Activated CD4-positive, alpha-beta T cell treated with anti-CD3 and anti-CD28 coated beads, Interleukin-2, amount 50 U/mL, for 24 hours (primary cell): ENCODE measurements at places on chromosomes 12 and 14.

GRCh38 chr12:94228488-94228907 lies 80.1 kb downstream of the PLXNC1 start:
- DNase-seq, result no peak

DNA sequence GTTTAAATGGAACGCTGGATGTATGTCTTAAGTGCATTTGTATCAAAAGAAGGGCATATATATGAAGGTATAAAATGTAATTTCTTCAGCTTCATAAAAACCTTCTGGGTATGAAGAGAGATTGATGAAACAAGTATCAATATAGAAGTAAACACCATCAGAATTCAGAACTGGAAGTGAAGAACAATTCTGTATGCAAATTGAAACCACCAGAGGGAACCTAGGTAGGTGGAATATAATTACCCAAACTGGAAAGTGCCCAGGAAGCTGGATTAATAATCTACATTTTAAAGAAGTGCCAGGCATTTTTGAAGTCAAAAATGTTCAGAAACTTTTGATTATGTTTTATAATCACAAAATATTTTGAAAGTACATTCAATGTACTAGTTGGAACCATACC lies 336.2 kb upstream of the GARIN6 start:
- no peak for DNase-seq

DNA sequence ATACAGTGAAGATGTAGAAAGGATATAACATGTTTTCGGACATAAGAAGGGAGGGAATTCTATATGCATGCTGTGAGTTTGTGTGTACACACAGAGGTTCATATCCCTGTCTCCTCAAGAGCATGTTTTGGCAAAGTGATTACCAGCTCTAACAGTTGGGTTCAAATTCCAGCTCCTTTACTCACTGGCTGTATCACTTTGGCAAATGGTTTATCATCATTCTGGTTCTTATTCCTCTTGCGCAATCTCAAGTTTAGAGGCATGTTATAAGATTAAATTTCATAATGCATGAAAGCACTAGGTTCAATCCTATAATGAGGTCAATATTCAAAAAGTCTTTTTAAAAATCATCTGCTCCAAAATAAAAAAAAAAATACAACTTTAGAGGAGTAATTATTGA lies 107.7 kb upstream of the LRFN5 start:
- DNase-seq, result no peak

- DNase-seq, result no peak
Observed at GRCh38 chr14:53226553-53226952, 73.4 kb upstream of the DDHD1 start.

GRCh38 chr14:68686724-68687123 lies 106.1 kb downstream of the ZFP36L1 start:
- DNase-seq, result no peak

GRCh38 chr12:65648461-65648860 lies 175.8 kb upstream of the HMGA2 start:
- DNase-seq, result no peak

- DNase-seq, result no peak
Observed at GRCh38 chr14:103206023-103206481, 82.8 kb downstream of the TNFAIP2 start.

DNA sequence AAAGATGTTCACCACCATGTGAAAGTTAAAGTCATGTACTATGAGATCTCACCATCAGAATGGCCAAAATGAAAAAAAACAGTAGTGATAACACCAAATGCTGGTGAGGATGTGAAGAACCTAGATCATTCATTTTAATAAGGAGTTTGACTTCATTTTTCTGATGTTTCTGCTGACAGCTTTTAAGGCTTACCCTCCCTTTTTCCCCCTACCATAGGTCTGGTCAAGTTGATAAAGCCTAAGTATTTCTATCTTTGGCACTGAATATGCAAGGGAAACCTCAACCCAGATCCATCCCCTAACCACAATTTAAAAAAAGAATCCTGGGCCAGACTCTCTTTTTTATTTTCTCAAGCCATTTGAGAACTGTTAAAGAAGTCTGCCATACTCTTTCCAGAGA lies 689.6 kb upstream of the FOXG1 start:
- DNase-seq, result no peak

GRCh38 chr12:91418221-91419090 lies 235.8 kb upstream of the DCN start:
- DNase-seq, result no peak

DNA sequence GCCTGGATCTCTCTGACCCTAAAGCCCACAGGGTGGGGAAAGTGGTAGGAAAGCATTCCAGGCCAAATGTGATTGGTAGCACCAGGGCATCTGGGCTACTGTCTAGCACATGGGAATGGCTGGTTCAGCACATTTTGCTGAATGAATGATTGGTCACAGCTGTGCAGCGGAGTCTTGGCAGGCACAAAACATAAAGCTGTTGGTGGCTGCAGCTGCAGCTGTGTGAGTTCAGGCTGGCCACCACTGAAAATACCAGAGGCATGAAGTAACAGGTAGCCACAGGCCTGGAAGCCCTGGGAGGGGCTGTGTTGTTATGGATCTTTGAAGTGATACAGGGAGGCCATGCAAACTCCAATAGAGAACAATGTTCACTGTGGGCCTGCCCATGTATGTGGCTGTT lies 72.7 kb downstream of the MYRFL start:
- no peak for DNase-seq

DNA sequence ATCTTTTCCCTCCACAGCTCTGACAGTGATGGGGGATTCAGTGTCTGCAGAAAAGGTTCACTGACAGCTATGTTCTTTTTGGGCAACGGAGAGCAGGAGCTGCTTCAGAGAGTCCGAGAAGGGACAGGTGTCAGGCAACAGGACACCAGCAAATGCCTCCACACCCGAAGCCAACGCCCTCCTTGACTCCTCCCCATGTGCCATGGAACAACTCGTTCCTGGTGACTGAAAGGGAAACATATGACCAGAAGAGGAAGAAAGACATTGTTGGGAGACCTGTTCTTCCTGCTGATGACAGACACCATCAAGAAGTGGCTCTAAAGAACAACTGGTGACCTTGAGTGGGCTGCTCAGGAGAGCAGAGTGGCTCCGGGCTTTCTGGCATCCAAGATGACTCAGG lies 172.3 kb upstream of the NOS1 start:
- no peak for DNase-seq

GRCh38 chr12:106025129-106025528 lies 113.6 kb downstream of the NUAK1 start:
- no peak for DNase-seq

- no peak for DNase-seq
Observed at GRCh38 chr14:33996462-33996861, 45.6 kb upstream of the EGLN3 start.

DNA sequence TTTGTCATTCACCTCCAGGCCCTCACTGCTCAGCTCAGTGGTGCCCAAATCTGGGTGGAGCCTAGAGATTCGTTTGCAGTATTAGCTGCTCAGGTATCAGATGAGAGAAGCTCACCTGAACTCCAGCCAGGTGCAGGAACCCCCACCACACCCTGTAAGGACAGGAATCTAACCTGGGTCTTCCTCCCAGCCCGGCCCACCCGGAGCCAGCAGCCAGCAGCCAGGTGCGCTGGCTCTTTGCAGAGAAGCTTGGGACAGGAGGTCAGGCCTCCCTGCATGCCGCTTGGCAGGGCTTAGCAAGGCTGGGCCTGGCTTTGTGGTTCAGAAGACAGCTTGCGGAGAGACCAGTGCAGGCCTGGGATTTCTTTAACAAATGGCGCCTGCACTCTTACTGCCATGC lies 125.6 kb upstream of the MYL2 start:
- DNase-seq, result no peak

- DNase-seq, result no peak
Observed at GRCh38 chr12:68919581-68920239, 13.3 kb downstream of the CPM start.

- DNase-seq, result no peak
Observed at GRCh38 chr14:82731526-82731925, 1197.9 kb upstream of the SEL1L start.

GRCh38 chr12:131882804-131883520 lies 11.5 kb upstream of the ULK1 start:
- DNase-seq, result no peak

DNA sequence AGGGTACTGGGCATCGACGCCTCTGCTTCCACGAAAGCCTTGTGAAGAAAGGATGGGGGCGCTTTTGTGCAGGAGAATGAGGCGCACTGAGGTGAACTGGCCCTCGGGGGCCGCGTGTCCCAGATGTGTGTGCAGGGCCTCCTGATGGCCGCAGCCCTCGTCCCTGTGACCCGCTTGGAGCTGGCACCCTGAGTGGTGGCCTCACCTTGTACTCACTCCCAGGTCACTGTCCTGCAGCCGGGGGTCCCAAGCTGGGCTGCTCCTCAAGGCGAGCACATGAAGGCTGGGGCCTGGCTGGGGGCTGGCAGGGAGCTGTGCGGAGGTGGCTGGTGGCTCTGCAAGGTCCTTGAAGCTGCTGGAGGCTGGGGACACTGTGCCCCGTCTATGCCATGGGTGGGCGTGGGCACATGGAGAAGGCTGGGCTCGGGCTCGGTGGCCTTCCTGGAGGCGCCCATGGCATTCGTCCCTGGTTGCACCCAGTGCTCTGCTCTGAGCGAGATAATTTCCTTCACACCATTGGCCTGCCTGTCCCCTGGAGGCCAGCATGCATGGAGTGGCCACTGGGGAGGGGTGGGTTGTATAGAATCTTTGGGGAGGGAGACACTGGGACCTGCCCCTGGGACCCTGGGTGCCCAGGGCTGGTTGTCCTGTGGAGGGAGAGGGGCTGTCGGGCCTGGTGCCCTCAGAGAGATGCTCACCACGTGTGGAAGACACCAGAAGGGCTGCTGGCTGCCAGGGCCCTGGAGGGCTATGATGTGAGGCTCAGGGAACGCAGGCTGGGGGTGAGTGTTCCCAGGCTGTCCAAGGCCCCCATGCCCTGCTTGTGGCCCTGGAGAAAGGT lies 79.3 kb downstream of the TMEM121 start:
- no peak for DNase-seq

DNA sequence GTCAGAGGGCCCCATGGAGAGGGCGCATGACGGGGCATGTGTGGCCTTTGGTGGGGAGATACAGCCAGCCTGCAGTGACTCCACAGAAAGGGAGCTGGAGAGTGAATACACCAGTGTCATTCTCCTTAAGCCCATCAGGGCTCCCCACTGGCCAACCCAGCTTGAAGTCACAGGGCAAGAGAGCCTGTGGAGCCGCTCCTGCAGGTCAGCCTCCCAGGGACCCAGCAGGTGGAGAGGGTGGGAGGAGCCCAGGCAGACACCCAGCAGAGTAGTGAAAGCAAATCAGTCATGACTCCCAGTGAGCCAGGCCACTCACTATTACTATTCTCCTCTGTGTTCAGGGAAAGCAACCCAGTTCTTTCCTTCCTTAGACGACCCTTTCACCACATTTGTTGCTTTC lies 110.0 kb upstream of the CPM start:
- DNase-seq, result no peak

GRCh38 chr14:67977434-67978034 lies 158.0 kb downstream of the RAD51B start:
- no peak for DNase-seq

- DNase-seq, result no peak
Observed at GRCh38 chr14:103250874-103251273, 83.2 kb upstream of the EIF5 start.

GRCh38 chr12:42706321-42706720 lies 116.8 kb upstream of the PRICKLE1 start:
- DNase-seq, result no peak

DNA sequence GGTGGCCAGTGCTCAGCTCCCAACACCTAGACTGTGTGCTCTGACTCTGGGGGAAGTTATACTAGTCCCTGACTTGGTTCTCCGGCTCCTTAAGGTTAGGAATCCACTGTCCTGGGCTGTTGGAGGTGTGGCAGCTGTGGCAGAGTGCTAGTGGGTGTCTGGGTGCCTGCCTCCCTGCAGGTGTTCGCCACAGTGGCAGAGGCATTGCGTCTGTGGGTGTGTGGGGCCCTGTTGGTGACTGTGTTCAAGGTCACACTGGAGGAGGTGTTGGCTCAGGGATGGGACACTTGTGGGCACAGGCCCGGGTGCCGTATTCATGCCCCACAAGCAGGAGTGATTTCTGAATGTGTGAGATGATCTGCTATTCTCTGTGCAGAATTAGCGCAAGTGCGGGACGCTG lies 467.4 kb downstream of the TMEM121 start:
- DNase-seq, result no peak

DNA sequence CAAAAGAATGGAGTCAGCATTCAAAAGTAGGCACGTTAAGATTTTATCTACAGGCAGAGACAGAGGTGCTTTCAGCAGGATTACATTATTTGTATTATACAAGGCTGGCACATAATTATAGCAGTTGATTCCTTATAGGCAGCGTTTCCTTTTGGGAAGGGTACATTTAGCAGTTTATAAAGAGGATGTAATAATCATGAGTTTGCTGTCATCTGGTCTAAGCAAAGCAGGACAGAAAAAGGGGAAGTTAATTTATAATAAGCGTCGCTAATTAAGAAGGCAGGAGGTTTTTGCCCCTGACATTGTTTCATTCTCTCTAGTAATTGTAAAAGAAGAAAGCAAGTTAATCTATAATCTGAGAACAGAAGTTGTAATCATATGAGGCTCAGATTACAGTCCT lies 259.9 kb upstream of the MDGA2 start:
- DNase-seq, result no peak

- no peak for DNase-seq
Observed at GRCh38 chr12:98291828-98292227, 223.6 kb upstream of the TMPO start.

- no peak for DNase-seq
Observed at GRCh38 chr14:22555384-22556011, 33.5 kb downstream of the DAD1 start.

DNA sequence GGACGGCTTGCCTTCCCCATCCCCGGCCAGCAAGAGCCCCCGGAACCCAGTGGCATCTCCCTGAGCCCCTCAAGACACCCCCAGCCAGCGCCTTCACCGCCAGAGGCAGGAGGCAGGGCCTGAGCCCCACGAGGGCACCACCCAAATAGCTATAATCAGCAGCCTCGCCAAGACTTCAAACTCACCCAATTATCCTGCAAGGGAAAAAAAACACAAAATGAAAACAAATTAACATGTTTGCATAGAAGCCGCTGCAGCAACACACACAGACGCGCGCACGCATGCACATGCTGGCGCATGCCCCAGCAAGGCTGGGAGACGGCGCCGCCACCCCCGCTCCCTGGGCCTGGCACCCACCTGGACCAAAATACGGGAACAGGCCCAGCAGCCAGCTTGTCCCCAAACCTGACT lies 15.8 kb downstream of the FAM222A start:
- no peak for DNase-seq

DNA sequence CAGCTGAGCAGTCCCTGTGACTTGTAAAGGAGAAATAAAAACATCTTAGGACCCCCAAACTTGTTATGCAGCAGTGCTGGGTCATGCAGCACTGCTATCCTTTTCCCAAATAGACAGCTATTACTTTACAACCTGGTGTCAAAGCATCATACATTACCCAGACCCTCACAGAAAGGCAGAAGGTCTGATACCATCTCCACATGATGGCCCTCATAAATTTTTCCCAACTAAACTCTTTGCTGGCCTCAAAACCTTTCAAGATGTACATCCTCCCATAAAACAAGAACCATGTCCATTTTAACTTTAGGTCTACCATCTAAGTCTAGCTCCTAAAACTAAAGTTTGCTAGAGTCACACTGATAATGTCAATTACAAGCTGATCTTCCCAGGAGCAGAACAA lies 8.7 kb upstream of the RESF1 start:
- no peak for DNase-seq
